ENCODE measurements at places on chromosomes 4 and X.
A peak's percentile ranks its signal among the peaks of the same experiment; 100 is the strongest.

GRCh38 chrX:10709276-10709675 is 88.9 kb upstream of the MID1 start:
- no peak for DNase-seq

DNA sequence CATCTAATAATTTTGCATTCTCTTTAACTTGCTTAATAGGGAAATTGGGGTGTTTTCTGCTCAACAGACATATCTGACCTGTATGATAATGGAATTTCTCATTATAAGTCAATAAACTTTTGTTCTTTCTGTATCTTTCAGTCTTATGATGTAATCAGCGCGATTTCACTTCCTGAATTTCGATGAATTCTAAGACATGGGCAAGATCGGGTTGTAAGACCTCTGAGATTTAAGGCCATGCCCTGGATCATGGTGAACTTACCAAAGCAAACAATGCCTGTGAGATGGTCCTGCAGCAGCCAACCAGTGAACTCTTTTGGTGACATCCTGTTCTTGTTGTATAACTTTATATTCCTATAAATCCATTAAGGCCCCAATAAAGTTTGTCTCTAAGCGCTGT is 88.1 kb downstream of the NBDY start:
- no peak for DNase-seq

DNA sequence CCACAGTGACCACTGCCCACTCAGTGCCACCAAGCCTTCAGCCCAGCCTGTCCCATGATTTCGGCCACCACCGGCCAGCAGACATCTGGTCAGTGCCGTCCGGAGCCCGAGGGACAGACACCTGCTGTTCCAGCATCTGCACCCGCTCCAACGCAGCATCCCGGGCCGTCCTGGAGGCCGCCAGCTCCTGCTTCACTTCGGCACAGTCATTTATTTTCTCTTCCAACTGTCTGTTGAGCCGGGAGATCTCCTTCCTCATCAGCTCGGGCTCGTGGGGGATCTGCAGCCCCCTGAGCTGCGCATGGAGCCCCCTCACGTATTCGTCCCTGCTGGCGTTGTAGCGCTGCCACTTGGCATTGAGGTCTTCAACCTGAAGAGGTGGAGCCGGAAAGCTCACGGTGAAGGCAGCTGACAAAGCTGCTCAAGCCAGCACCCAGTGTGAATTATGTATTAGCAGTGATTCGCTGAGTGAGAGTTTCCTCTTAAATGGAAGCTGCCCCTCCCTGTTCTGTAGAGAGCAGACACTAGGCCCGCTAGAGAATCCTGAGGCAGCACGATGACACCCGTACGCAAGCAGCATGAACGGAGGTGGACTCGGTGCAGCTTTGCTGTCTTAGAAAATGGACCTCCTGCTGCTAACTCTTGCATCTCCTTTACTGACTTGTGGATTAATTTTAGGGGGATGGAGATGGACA is 11.4 kb downstream of the TNIP2 start:
- no peak for DNase-seq

DNA sequence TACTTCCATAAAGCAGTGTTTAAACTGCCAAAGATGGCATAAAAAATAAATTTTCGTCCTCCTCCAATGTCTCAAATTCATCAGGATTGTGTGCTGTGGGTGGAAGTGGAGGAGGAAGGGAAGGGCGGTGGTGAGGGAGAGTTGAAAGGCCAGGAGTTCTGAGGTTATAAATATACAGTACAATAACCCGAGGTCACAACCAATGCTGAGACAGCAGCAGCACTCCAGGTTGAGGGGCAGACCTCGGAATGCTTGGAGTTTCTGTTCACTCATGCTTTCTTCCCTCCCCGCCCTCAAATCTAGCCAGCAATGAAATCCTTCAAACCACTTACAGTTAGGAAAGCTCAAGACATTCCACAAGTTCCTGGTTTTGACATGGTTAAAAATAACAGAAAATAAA is 134.0 kb upstream of the SMAD1 start:
- DNase-seq, result no peak

GRCh38 chr4:569958-570667 is 6.0 kb downstream of the TMEM271 start:
- no peak for DNase-seq

GRCh38 chr4:86818841-86819240 is 30.3 kb downstream of the SLC10A6 start:
- no peak for DNase-seq

DNA sequence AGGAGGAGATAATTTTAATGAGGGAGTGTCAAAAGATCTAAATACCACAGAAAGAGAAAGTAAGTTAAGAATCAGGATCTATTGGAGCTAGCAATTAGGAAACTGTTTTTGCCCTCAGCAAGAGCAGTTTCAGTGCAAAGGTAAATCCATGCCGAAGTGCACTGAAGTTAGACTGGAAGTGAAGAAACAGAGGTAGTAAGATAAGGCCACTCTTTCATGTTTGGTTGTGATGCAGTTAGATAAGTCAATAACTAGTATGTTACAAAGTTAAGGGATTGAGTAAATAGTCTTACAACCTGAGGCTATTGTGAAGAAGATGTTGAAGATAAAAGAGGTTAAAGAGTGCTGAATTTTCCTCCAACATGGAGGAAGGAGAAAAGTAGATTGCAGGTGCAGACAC is 46.7 kb upstream of the UCP1 start:
- no peak for DNase-seq

DNA sequence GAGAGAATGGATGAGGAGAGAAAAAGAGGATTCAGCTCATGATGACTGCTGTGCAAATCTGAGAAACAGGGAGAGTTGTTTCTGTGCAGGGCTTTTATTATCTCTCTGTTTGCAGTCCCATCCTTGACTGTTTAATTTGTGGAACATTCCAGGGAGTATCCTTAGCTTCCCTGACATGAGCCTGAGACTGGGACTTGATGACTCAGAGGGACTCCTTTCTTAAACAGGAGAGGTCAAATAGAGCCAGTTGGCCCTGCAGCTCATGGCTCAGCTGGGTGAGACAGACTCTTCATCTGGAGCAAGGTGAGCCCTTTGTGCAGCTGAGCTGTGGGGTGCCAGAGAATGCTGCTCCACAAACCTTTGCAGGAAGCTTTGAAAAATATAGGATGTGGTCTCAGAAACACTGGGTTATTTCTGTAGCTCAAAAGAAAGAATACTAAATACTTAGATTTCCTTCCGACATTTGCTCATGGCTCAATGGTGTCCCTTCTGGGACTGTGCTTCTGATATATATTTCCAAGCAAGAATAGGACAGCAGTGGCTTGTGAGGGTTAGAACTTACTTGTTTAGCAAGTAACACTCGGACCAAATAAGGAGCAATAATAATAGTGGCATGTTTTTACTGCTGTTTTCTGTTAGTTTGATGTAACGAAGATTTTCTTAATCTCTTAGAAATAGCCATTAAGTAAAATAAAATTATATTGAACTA is 14.5 kb downstream of the ARHGAP24 start:
- DNase-seq, result no peak

- peak; percentile 80 for DNase-seq
Measured at GRCh38 chrX:79270401-79270800, 96.7 kb downstream of the ITM2A start.

DNA sequence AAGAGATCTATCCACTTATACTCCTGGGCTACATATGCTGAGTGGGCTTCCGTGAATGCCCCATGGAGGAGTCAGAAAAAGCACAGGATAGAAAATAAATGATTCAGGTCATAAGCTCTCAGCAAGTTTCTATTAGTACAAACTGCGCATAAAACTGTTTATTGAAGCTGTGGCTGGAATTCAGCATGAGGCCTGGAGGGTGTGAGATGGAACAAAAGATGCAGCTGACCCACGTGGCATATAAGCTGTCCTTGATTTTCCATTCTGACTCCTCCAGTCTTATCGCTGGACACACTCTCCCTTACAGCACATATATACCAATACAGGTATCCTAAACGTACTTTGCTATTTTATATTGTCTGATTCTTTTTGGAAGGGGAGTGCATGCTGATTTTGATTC is 17.9 kb downstream of the GRXCR1 start:
- no peak for DNase-seq

GRCh38 chr4:183797445-183798300 is 107.4 kb upstream of the STOX2 start:
- DNase-seq, result no peak

DNA sequence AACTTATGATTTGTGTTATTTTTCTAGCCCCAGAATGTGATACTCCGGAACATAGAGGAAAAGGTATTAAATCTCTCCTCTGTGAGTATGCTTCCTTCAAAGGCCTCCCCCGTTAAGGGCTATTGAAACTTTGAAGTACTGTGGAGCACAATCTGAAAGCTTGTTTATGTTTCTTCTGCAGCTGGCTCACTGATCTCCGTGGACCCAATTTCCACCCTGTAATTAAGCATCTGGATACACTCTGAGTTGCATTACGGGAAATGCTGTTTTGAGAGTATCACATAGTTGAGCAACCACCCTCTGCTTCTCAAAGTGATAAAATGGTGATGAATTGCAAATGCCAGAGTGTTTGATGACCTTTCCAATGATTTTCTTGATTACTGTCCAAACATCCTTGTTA is 296.8 kb upstream of the PABPC5 start:
- no peak for DNase-seq
